AG10803 (cell line): ENCODE measurements at places on chromosomes 6 and 20.

- no peak for DNase-seq
Observed at GRCh38 chr6:137522831-137523230, 28.6 kb upstream of the OLIG3 start.

GRCh38 chr6:139028215-139028657 is 309 bp upstream of the ABRACL start:
- DNase-seq, result peak; percentile 48

- no peak for DNase-seq
Observed at GRCh38 chr6:6869094-6869493, 238.7 kb upstream of the RREB1 start.

- DNase-seq, result no peak
Observed at GRCh38 chr6:71410681-71411080, 122.1 kb downstream of the OGFRL1 start.

DNA sequence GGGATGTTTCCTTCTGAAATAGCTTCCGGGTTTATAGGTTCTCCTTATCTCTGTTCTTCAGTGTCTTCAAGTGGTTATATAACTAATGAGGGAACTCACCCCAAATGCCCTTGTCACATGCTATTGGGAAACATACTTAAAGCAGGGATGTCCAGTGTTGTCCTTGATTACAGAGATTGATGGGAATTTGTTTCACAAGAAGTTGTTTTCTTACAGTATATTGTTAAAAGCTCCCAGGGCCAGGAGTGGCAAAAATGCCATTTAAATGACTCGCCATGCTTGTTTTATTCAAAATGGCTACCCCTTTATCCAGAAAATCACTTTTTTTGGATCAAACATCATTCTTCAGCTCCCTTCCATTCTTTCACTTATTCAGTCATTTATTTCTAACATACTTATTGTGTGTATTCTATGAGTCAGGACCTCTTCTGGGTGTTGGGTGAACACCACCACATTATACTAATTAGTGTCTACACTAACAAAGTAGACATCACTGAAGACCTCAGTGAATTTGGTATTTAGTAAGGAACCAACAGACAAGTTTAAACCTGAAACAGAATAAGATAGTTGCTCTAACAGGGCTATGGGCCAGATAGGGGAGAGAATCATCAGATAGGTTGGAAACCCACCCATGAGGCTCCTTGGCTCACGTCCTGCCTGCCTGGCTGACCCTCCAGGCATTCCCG is 791.1 kb downstream of the MAFB start:
- peak; percentile 72 for DNase-seq

GRCh38 chr20:33663161-33664084 is 1.3 kb downstream of the C20orf144 start:
- peak; percentile 71 for DNase-seq
